ENCODE measurements at places on chromosomes 7 and 10.

- DNase-seq, result no peak
These were observed 208.9 kb upstream of the INHBA start for GRCh38 chr7:41911792-41912191.

DNA sequence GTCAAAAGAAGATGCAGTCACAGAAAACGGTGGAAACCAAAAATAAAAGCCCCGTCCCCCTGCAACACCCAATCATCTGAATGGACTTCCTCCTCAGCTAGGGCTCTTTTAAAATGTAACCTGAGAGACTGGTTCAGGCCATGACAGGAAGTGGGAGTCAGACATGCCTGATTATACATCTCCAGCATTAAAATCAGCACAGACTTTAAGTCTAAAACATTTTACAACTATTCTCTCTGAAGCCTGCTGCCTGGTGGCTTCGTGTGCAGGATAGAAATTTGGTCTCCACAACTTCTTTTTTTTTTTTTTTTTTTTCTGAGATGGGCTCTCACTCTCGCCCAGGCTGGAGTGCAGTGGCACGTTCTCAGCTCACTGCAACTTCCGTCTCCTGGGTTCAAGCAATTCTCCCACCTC is 30.3 kb downstream of the HACD1 start:
- no peak for DNase-seq

GRCh38 chr10:130206216-130206737 is 70.1 kb downstream of the GLRX3 start:
- DNase-seq, result no peak

- no peak for DNase-seq
These were observed 272.0 kb upstream of the GNAI1 start for GRCh38 chr7:79862447-79863210.

DNA sequence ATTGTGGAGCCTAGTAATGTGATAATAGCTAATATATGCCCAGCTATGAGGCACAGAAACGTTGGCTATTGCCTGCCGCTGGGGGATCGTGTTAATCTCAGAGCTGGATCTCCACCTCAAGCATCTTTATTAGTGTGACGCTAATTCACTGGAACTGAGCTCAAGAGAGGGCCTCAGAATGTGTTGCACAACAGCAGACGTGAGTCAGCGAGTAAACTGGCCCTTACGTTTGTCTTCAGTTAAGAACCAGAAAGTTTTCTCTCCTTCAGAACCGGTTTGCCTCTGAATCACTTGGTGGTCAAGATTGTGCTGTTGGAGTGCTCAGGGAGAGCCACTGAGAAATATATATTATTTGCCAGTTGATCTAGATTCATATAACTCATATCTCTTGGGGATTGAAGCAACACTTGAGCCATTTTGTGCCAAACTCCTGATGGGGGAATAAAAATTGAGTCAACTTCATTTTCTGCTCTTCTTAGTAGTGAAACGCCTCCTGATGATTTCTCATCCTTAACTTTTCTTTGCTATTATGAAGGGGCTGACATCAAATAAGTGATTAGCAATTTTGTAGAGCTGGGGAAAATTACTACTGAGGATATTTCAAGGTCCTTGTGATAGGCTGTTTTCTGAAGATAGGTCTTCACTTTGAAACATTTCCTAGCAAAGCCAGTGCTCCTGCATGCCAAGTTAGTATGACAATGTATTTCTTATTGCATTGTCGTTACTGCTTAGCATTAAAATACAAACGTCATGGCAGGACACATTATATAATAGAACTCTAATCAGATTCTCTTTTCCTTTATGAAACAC is 22.3 kb downstream of the BZW2 start:
- DNase-seq, result no peak

DNA sequence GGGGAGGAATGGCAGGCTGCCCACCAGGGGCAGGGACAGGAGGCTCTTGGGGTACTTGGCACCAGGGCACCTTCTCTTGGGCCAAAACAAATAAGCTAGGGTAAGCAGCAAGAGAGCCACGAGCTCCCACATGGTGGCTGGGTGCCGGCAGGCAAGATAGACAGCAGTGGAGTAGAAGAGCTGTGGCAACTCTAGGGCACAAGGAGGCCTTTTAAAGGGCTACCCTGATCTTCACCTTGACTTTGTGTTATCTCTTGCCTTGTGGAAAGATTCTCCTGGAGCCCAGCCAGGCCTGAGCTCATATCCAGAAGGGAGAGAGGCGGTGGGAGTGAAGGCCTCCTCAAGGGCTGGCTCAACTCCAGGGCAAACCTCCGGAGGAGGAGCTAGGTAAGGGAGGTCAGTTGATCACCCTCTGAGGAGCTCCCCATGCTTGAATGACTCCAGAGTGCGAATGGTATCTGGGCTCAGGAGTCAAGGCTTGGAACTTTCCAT is at the start of gene CYP17A1:
Gene CYP17A1, minus strand, starts transcription at position 184 of the 492 bp plus-strand sequence. Its CDS starts 52 bp downstream, at position 132.
- no peak for DNase-seq

DNA sequence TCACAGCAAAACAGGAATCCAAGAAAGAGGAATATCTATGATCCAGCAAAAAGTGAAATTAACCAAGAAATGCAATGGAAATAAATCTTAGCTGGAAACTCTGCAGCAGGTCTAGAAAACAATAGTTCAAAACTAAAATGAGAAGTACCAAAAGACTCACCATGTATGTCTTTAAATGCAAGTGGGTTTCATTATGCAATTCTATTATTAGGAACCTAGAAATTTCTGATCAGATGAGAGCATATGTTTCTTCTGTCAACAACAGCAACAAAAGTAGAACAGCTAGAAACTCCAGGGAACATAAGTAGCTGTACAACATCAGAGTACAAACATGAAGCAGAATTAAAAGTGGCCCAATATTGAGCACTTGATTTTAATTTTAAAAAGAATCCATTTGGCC is 304.0 kb downstream of the ARHGAP12 start:
- no peak for DNase-seq

GRCh38 chr7:140810830-140811556 is 113.7 kb downstream of the BRAF start:
- peak; percentile 43 for DNase-seq

- no peak for DNase-seq
These were observed 120.1 kb upstream of the AGK start for GRCh38 chr7:141431140-141431479.

GRCh38 chr10:52755297-52756062 is 17.1 kb downstream of the MBL2 start:
- no peak for DNase-seq

DNA sequence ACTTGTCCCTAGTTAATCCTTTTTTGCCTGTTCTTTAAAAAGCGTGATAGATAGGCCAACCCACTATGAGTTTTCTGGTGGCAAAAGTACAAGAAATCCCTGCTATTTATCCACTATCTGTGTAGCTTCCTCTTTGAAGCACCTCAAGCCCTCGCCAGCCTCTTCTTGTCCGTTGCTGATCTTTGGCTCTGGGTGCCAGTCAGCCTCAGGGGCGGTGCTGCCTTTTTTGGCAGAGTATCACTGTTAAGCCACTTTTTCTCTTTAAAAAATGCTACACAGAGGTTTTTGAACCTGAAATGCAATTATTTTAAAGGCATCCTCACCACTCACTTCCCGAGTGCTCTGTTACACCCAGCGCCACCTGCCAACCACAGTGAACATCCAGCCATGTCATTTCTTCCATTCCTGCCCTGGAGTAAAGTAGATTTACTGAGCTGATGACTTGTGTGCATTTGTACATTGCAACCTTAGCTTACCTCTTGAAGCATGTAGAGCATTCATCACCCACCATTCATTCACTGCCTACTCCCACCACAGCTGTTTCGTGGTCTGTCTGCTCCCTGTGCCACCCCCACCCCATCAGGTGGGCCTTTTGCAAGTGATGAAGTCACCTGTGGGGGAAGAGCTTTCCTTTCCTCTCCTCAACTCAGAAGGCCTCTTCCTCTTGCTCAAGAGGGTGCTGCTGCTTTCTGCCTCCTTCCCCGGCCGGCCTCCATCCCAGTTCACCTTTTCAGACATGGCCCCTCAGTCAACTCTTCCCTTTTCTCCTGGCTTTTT is 414.2 kb upstream of the GALNT17 start:
- no peak for DNase-seq
